ENCODE measurements at places on chromosomes 1 and 21.

- H3K4me1 ChIP-seq, result no peaks in the 10 kb centered on the region
- DNase-seq, result no peak
- peaks cover 6% of the 10 kb centered on the region for H3K36me3 ChIP-seq
- no peaks in the 10 kb centered on the region for H3K27me3 ChIP-seq
Observed at GRCh38 chr1:203058676-203058935, 27.2 kb downstream of the MYOG start.

DNA sequence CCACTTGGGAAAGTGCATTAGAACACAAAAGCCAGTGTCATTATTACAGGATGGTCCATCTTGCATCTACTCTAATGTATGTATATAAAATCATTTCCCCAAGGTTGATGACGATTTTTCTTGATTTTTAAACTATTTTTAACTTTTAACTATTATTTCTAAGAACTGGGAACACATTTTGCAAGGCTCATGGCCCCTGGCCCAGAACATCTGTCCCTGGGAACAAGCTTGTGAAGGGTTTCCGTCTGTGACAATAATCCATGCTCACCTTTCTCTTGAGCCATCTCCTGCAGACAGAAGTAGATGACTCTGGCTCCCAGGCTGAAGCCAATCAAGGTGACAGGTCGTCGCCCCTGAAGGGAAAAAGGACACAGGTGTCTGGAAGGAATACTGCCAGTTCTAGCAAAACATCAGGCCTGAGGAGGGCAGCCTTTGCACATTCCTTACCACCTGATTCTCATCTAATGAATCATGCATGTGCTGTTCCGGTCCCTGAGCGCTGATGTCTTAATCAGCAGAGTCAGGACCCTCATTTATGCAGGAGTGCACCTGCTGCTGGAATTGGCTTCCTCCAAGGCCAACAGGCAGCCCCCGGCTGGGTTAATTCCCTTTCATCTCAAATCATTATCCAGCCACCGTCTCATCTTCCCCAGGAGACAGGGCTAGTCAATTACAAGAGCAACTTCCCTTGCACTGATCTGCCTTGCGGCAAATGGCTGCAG is 62.5 kb downstream of the TMCO4 start:
- DNase-seq, result no peak
- H3K27ac ChIP-seq, result no peak overlapping the region
- peaks cover 4% of the 10 kb centered on the region for H3K27me3 ChIP-seq
- no peak overlapping the region for H3K4me3 ChIP-seq
- no peaks in the 10 kb centered on the region for H3K4me1 ChIP-seq

DNA sequence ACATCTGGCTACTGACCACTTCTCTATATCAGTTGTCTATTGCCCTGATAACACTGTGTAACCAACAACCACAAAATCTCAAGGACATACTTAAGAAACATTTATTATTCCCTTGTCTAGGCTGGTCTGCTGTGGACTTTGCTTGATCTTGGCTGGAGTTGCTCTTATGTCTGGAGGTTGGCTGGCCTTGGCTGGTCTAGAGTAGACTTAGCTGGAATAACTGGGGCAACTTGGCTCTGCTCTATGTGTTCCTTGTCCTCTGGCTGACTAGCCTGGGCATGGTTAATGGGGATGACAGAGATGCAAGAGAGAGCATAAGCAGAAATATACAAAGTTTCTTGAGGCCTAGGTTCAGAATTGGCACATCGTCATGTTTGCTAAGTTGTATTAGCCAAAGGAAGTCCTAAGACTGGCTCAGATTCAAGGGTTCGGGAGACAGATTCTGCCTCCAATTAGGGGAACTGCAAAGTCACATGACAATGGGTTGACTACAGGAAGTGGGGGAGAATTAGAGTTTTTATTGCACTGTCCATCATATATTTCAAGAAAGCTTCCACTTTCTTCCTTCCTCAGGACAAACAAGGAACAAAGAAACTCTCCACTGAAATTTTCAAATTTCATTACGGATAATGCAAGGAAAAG is 61.4 kb upstream of the HMCN1 start:
- no peak overlapping the region for H3K4me3 ChIP-seq
- H3K27me3 ChIP-seq, result peaks cover 2% of the 10 kb centered on the region
- H3K4me1 ChIP-seq, result peaks cover 39% of the 10 kb centered on the region
- H3K36me3 ChIP-seq, result peaks cover 5% of the 10 kb centered on the region
- no peak overlapping the region for H3K27ac ChIP-seq

- H3K27ac ChIP-seq, result peak overlapping the region; percentile 72
- DNase-seq, result no peak
- peaks cover 20% of the 10 kb centered on the region for H3K36me3 ChIP-seq
- H3K4me1 ChIP-seq, result no peaks in the 10 kb centered on the region
Observed at GRCh38 chr1:1115136-1115785, 628 bp downstream of the C1orf159 start.

DNA sequence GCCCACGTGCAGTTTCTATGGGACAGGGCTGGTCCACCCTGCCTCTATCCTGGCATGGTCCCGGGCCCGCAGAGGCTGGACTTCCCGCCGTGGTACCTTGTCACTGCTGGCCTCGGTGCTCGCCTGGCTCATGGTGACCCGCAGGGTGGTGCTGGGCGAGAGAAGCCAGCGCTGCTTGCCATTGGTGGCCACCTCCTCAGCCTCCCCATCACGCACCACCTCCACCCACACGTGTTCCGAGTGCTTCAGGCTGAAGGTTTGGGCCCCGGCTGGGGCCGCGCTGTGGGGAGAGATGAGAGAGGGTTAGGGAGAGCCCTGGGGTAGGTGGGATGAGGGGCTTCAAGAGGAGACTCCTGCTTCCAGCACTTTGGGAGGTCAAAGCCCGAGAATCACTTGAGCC is 14.5 kb downstream of the PADI2 start:
- H3K36me3 ChIP-seq, result no peaks in the 10 kb centered on the region
- no peak for DNase-seq
- no peak overlapping the region for H3K27ac ChIP-seq
- H3K27me3 ChIP-seq, result no peaks in the 10 kb centered on the region
- no peak overlapping the region for H3K4me3 ChIP-seq

GRCh38 chr1:236240675-236241074 is 41.1 kb downstream of the ERO1B start:
- H3K36me3 ChIP-seq, result peaks cover 1% of the 10 kb centered on the region
- DNase-seq, result no peak
- H3K4me3 ChIP-seq, result no peak overlapping the region
- H3K4me1 ChIP-seq, result no peaks in the 10 kb centered on the region
- no peak overlapping the region for H3K27ac ChIP-seq

DNA sequence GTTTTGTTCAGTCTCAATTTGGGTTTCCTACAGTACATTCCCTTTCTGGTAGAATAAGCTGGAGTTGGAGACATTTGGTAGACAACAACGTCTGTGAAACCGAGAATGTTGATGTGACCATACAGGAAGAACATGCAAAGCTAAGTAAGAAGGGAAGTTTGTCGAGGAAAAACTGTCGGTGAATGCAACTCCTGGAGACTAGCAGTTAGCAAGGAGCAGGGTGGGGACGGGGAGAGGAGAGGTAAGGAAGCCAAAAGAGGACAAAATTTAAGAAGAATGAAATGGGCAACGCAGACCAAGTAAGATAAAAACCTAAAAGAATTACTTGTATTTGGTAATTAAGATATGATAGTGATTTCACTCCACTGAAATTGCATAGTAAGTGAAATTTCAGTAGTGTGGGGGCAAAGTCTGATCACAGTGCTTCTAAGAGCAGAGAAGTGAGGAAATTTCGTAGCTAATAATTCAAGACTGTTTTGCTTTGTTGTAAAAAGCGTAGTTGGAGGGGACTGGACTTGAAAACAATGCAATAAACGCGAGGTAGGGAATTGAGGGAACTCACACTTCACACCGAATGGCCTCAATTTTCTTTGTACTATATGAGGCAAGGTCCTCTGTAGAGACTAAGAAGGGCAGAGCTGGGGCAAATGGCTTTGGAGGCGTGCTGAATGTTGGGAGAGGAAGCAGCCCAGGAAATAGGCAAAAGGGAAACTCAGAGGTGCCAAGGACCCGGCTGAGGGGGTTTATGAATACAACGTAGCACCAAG is 787 bp upstream of the GIPC2 start:
- peaks cover 54% of the 10 kb centered on the region for H3K27me3 ChIP-seq
- H3K36me3 ChIP-seq, result no peaks in the 10 kb centered on the region
- no peak for DNase-seq
- peaks cover 36% of the 10 kb centered on the region for H3K4me1 ChIP-seq
